Naive thymus-derived CD8-positive, alpha-beta T cell (primary cell): ENCODE measurements at places on chromosomes 1 and 21.

DNA sequence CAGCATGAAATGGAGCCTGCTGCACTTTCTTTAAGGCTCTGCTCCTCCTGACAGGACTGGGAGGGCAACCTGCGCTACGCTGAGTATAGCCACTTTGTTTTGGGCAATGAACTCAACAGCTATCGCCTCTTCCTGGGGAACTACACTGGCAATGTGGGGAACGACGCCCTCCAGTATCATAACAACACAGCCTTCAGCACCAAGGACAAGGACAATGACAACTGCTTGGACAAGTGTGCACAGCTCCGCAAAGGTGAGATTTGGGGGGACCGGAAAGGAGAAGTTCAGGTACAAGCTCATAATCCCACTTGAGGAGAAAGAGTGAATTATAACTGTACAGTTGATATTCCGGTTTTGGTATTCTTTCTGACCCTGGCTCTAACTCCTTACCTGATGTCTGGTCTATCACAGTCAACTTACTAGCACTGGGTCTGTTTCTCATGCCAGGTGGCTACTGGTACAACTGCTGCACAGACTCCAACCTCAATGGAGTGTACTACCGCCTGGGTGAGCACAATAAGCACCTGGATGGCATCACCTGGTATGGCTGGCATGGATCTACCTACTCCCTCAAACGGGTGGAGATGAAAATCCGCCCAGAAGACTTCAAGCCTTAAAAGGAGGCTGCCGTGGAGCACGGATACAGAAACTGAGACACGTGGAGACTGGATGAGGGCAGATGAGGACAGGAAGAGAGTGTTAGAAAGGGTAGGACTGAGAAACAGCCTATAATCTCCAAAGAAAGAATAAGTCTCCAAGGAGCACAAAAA is 5.4 kb downstream of the ANGPTL7 start:
- DNase-seq = no peak

DNA sequence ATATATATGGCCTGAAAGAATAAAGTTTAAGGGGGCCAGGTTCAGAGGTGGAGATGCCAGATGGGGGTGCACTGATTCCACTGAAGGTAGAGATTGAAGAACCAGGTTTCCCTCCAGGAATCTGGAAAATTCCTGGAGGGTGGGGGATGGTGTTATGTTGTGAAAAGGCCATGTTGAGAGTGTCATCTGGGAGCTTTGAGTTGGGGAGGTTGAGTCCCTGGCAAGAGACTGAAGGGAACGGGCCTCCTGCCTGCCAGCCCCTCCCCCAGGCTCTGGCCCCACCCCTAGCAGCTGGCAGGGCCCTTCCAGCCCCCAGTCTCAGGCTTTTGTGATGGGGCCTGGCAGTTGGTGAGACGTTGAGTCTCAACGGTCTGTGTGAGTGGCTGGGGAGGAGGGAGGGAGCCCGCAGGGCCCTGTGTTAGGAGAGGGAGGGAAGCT is 4.1 kb downstream of the PTPRU start:
- DNase-seq = no peak

DNA sequence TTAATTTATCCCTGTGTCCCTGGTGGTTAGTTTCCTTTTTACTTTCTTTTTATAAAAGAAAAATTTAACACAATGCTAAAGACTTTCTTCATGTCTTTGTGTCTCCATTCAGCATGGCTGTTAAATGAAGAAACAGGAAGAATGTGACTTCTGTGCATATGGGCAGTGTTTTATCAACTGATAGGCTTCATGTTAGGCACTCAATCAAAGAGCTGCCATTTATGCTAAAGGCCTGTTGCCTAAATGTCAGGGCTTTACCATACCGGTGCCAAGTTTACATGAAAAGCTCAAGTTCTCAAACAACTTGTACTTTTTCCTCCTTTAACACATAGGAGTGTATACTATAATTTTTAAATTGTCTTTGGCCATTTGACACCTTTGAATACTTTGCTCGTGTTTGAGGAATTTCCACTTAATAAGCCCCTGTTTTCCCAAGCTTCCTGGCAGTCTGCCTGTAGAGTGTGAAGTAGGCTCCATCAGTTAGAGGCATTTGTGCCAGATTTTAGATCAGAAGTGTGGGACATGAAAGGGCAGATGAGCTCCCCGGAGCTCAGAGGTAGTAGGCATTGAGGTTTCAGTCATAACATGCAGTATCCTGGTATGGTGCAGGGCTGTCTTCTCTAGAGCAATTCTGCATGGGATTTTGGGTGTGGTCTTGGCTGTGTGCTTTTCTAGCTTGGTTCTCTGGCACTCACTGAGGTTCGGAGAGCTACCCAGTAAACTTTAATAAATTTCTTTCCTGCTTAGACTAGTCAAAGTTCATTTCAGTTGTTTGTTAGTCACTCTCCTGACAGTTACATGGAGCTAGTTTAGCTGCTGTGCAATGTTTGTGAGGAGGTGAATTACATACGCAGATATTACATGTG is 119.0 kb downstream of the LEPR start:
- no peak for DNase-seq

- no peak for DNase-seq
Measured at GRCh38 chr1:174032671-174033222, 10.6 kb upstream of the RC3H1 start.

GRCh38 chr1:29322861-29323585 is 86.7 kb downstream of the PTPRU start:
- DNase-seq = no peak

- peak; percentile 55 for DNase-seq
Measured at GRCh38 chr1:12618965-12619791, 1.2 kb upstream of the DHRS3 start.

GRCh38 chr1:66350001-66350547 is 183.9 kb upstream of the SGIP1 start:
- peak; percentile 62 for DNase-seq

GRCh38 chr1:225488676-225489075 is 60.8 kb upstream of the LBR start:
- no peak for DNase-seq

DNA sequence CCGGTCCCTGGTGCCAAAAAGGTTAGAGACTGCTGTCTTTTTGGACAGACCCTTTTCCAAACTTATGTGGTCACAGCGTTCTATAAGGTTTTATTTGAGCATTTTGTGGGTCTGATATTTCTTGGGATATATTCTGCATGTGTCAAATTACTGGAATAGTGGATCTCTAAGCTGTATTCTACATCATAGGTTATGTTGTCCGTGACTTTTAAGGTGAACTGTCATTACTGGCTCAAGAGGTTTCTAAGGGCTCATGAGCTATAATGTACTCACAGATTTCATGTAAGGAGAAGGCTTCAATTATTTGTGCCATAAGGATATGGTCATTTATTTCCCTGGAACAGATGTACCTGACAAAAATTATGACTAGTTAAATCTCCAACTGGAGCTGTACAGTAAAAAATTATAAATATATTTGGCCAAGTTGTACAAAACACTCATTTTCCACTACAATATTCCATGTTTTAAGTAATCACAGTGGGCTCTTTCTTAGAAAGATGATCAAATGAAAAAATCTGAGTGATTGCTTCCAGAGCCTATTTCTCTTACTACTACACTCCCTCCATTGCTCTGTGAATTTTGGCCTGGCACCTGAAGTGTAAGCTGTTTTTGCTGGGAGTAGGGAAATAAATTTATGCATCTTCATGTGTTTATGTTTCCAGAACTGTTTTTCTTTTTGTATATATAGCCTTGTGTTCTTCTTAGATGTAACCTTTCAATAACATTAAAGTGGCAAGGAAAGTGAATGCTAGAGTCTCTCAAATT is 538.1 kb upstream of the ZRANB2 start:
- DNase-seq = no peak

GRCh38 chr21:31395268-31395667 is 51.2 kb upstream of the TIAM1 start:
- no peak for DNase-seq

DNA sequence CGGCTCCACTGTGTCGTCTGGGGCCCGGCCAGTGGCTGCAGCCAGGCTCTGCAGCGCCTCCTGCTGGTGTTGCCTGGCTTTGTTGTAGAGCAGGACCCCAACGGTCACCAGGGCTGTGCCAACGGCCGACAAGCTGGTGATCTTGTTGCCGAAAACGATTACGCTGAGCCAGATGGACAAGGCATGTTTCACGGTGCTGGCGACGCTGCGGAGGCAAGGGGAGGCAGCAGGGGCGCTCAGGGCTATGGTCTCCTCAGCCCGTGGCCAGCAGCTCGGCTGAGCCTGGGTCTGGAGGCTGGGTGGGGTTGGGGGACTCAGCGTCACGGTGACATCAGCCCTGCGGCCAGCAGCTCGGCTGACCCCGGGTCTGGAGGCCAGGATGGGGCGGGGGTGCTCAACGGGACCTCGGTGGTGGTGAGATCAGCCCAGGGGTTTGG is 7.0 kb upstream of the CDK11B start:
- peak; percentile 13 for DNase-seq

DNA sequence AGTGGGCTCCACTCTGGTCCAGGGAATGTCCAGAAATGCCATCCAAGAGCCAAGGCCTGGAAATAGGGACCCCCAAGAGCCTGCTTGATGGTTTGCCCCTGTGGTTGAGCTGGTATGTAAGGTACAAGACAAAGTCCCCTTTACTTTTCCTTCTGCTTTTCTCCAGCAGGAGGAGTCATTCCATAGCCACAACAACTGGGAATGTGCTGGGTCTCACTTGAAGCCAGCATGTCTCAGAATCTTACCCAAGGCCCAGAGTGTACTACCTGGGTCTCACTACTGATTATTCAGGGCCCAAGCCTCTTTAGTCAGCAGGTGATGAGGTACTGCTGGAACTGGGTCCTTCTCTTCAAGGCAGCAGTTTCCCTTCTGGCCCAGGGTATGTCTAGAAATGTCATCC is 62.1 kb upstream of the CD55 start:
- no peak for DNase-seq

DNA sequence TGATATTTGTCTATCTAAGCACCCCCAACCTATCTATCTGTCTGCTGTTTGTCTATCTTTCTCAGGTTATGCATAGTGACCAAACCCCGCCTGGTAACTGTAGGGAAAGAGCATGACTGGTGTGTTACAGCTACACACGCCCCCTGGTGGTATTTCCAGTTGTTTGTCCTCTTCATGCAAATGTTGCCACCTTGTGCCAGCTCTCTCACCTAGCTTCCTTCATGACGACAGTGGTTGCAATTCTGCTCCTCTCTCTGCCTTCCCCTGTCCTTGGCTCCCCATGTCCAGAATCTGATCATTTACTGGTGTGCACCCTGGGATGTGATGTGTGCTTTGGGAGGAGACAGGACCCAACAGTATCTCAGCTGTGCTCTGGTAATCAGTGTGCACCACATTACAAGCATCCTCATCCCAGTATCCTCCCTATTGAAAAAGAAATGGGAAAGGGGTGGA is 8.1 kb upstream of the INKA2 start:
- peak; percentile 30 for DNase-seq

DNA sequence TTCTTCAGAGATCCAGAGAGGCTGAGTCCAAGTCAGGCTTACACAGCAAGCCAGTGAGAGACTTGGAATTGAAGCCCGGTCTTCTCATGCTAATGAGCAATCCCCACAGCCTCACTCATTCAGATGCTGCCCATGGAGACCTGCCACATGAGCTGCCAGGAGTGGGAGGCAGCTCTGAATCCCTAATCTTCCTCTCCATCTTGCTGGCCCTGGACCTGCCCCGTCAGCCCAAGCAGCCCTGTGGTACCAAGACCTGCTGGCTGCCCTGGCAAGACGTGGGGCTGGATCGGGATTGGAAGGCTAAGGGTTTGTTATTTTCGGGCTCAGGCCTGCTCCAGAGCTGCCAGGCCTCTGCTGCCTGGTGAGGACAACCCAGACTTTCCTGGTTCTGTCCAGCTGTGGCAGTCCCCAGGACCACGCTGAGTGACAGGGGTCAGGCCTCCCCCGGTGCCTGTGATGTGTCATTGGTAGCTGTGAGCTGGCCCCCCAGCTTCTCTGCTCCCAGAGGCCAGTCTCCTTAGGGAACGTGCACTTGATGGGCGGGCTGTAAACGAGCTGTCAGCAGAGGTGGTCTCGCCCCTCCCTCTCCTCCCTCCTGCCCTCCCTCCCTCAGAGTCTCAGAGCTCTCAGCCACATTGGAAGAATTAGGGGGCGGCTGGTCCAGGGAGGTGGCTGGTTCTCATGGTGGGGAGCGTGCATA is 135.0 kb downstream of the FOXD2 start:
- DNase-seq = no peak

GRCh38 chr1:222373216-222373615 is 174.7 kb downstream of the HHIPL2 start:
- no peak for DNase-seq

- DNase-seq = no peak
Measured at GRCh38 chr1:200831091-200831490, 41.7 kb upstream of the GPR25 start.

- DNase-seq = no peak
Measured at GRCh38 chr1:67840449-67840848, 7.2 kb upstream of the GNG12 start.

GRCh38 chr1:236558846-236559245 is 35.1 kb downstream of the LGALS8 start:
- no peak for DNase-seq
